ENCODE measurements at places on chromosomes 2 and 18.

DNA sequence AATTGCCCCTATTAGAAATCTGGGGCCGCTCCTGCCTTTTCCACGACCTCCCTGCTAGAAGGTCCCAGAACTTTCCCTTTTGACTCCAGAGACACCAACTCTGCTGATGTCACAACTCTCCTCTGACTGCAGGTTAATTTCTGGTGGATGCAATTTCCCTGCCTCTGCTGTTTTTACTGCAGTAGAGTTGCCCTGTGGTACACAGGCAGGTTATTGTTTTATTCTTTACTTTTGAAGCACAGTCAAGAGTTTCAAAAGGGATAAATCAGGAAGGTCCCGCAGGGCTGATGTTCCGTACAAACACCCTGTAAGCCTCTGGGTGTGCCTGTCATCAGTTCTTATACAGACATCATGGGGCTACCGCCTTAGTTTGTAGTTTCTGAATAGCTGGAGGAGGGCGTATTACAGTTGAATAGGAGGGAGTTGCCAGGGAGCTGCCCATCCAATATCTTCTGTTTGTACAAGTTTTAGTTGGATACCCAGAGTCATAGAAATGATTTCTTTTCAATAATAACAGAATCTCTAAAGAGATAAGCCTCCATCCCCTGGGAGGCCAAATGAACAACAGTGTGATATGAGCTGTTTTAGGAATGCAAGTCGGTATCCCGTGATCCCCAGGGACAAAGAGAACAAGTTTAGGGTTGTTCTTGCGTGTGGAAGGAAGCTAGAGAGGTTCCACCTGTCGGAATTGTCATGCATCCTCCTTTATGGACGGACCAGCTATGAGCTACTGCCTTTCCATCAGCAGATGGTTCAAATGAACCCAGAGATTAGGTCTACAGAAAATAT lies 108.4 kb upstream of the COPS8 start:
- DNase-seq: peak; percentile 7

- DNase-seq: no peak
Observed at GRCh38 chr18:2961821-2962220, 51.1 kb downstream of the LPIN2 start.

DNA sequence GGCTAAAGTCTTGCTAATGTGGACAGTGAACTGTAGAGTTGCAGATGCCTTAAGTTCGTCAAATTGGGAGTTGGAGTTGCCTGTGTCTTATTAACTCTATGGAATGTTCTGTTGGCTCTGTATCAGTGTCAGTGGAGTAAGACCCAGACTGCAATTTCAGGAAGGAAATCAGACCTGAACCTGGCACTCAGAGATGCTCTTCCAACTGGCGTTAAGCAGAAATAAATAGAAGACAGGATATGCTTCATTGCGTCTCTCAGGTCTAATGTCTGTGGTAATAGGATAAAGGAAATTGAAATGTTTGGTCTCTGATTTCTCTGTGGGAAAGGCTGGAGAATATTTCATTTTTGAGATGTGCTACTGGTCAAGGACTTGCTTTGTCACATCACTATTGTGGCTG lies 846.7 kb upstream of the ID2 start:
- no peak for DNase-seq

GRCh38 chr2:236169741-236170589 lies 1.8 kb upstream of the GBX2 start:
- DNase-seq: no peak

DNA sequence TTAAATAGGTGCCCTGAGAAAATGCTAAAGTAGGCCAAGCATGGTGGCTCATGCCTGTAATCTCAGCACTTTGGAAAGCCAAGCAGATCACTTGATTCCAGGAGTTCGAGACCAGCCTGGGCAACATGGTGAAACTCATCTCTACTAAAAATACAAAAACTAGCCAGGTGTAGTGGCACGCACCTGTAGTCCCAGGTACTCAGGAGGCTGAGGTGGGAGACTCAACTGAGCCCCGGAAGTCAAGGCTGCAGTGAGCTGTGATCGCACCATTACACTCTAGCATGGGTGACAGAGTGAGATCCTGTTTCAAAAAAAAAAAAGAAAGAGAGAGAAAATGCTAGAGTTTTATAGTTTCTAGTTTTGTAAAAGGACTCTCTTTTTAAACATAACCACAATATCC lies 12.0 kb downstream of the ANKRD44 start:
- no peak for DNase-seq

DNA sequence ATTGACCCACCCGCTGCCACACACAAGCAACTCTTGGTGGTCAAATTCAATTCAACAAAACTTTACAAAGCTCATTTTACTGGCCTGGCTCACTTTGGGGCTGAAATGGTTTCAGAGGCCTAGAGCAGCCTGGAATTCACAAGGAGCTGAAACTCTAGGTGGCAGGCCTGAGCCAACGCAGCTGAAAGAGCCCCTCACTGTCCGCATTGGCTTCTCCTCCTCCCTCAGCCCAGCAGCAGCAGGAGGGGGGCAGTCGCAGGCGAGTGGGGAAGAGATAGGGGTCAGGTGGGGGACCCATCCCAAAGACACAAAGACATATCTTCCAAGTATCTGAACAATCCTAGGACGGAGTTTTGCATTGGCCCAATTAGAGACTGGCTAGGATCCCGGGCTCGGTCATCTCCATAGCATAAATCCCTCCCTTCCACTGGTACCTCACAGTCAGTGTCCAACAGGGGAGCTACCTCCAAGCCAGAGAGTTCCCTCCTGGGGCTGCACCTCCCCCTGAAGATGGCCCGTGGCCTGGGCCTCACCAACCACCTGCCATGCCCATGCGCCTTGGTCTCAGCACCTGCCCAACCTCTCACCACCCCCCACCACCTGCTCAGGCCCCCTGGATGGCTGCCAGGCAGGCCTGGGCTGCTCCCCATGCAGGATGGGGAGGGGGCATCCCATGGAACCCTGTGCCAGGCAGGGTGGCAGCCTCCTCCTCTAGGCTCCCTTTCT lies 113.4 kb downstream of the ZBTB7C start:
- peak; percentile 33 for DNase-seq

All from activated CD8-positive, alpha-beta memory T cell treated with anti-CD3 and anti-CD28 coated beads for 24 hours (primary cell).